ENCODE measurements at places on chromosomes 16 and 17.

GRCh38 chr16:27113341-27113841 is 46.7 kb downstream of the C16orf82 start:
- no peak for DNase-seq

DNA sequence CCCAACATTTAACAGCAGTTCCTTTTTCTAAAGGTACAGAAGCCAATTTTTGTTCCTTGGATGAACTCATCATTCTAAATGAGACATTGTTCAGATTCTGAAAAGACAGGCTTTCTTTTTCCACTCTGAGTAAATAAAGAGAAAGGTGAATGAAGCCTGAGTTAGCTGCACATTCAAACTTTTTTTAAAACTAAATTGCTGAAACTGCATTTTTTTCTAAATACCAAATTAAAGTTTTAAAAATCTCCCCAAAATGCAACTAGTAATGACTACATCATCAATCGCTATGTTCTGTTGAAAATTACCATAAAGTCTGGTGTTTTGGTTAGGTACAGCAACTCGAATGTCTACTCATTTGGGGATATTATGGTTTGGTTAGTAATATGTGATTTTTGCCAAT is 9.8 kb downstream of the SCO1 start:
- no peak for DNase-seq

DNA sequence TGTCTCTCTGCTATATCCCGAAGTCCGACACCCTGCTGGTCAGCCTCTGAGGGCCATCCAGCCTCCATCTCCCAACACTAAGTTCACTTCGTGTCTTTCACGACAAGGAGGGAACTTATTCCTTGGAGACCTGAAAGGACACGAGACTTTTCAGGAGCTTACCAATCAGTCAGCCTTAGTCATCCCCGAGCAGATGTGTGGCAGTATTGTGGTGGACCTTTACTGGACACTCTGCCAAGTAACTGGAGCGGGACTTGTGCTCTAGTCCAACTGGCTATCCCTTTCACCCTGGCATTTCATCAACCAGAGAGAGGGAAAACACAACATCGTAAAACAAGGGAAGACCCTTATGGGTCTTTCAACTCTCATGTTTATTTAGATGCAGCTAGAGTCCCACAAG is 87.1 kb downstream of the EMP2 start:
- DNase-seq, result no peak

DNA sequence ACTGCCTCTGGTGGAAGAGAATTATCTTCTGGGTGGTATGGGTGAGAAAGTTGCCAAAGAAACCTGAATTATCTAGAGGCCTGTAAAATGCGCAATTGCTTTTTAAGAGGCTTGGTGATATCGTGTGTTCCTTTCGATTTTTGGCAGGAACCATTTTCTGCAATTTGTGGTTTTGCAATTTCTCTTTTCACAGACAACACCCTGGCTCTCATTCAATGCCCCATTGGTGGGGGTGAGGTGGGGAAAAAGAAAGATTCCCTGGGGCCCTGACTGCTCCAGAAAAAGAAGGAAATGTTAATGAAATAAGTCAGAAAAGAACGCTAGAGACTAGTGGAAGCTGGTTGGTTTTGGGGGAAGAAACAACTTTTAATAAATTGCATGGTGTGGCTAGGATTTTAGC is 77.4 kb downstream of the ANKFN1 start:
- peak; percentile 62 for DNase-seq

GRCh38 chr16:12082226-12082887 is 105.8 kb downstream of the SNX29 start:
- peak; percentile 32 for DNase-seq

GRCh38 chr17:7703584-7704479 is 1.2 kb upstream of the EFNB3 start:
- no peak for DNase-seq

DNA sequence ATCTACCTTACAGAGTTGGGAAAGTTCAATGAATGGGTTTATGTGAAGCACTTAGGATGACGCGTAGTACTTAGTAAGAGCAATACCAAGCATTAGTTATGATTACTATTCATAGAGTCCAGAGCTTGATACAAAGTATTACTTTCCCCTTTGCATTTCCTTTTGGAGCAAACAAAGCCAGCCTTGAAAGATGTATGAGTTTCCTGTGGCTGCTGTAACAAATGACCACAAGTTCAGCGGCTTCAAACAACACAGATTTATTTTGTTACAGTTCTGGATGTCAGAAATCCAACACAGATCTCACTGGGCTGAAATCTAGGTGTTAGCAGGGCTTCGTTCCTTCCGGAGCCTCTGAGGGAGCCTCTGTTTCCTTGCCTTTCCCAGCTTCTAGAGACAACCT is 8.6 kb upstream of the MLYCD start:
- no peak for DNase-seq

- DNase-seq, result no peak
Measured at GRCh38 chr17:73947281-73947965, 256.1 kb upstream of the RPL38 start.

DNA sequence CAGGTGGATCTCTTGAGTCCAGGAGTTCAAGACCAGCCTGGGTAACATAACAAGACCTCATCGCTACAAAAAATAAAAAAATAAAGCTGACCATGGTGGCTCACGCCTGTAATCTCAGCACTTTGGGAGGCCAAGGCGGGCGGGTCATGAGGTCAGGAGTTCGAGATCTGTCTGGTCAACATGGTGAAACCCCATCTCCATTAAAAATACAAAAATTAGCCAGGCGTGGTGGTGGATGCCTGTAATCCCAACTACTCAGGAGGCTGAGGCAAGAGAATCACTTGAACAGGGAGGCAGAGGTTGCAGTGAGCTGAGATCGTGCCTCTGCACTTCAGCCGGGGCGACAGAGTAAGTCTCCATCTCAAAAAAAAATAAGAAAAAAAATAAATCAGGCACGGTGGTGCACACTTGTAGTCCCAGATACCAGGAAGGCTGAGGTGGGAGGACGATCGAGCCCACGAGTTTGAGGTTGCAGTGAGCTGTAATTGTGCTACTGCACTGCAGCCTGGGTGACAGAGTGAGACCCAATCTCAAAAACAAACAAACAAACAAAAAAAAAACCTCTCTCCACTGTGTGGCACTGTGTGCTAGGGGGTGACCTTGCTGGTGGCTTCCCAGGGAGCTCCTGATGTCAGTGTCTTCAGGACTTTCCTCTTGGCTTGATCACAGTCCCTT is 19.8 kb upstream of the MAPK3 start:
- no peak for DNase-seq

GRCh38 chr16:88922114-88922825 is 54.7 kb downstream of the CBFA2T3 start:
- DNase-seq, result peak; percentile 85

DNA sequence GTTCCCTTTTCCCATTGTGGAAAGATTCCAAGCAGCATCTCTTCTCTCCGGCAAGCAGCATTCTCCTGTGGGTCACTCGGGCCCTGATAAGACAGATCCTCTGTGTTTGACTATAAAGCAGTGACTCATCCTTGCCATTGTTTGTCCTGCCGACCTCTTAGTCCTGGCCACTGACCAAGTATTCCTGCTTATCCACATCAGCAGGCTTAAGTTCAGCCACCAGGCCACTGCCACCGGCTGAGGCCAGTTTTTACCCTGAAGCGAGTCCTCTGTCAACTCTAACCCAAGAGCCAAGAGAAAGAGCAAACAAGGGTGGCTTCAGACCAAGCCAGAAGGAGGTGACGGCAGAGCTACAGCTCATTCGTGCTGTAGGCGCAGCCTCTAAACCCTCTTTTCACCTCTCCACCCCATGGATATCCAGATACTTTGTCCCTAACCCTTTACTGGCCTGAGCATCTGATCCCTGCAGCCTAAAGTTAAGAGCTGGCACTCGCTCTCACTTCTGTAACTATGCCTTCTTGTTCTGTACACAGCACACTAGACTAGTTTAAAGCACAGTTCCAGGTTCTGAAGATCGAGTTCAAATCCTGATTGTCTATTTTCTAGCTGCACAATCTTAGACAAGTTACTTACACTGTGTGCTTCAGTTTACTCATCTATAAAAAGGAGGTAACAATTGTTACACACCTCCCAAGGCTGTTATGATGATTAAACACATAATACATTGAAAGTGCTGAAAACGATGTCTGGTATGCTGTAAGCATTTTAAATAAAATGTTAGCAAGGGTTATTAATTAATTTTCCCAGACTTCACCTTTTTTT is 31.0 kb downstream of the SOX9 start:
- DNase-seq, result peak; percentile 64

- DNase-seq, result no peak
Measured at GRCh38 chr17:74872313-74873036, at the start of gene FDXR. Gene FDXR (minus strand): TSS chr17:74872994. CDS start chr17:74872944, 50 bp downstream.

- no peak for DNase-seq
Measured at GRCh38 chr16:81539009-81539758, 94.6 kb downstream of the CMIP start.

GRCh38 chr16:14289692-14290340 is 218.7 kb downstream of the MRTFB start:
- DNase-seq, result no peak

DNA sequence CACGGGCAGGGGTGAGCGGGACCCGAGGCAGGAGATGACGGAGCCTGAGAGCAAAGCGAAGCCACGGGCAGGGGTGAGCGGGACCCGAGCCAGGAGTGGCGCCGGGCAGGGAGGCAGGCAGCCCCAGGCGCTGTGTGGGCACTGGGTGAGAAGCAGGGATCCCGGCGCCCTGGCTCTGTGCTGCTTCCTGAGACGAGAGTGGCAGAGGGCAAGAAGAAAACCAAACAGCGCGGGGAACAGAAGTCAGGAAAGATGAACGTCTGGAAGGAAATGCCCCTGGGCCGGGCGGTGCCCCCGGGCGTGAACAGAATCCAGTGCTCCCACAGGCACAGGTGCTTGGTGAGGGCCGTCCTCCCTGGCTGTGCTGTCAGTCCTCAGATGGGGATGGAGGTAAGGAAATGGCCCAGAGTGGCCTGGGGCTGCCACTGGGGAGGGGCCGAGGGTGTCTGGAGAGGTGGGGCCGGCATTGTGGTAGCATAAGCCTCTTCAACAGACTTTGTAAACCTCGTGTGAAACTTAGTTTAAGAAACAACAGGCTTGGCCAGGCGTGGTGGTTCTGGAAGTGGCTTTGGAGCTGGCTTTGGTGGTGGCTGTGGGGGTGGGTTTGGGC is 9.8 kb downstream of the ASPSCR1 start:
- no peak for DNase-seq

DNA sequence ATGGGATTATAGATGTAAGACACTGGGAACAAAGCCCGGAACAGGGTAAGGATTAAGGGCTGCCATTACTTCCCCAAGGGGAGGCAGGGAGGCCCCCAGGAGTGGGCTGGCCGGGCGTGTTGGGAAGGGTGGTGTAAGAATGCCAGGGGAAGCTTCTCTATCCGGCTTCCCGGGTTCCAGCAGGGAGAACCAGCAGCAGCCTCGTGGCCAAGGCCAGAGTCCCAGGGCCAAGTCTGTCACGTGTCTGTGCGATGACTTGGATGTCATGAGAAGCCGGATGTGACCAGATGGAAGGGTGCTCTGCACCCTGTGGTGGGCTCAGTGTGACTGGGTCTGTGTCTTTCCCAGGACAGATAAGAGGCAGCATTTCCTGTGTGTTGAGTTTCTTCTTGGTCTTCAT is 52.1 kb downstream of the SCNN1B start:
- DNase-seq, result peak; percentile 9

DNA sequence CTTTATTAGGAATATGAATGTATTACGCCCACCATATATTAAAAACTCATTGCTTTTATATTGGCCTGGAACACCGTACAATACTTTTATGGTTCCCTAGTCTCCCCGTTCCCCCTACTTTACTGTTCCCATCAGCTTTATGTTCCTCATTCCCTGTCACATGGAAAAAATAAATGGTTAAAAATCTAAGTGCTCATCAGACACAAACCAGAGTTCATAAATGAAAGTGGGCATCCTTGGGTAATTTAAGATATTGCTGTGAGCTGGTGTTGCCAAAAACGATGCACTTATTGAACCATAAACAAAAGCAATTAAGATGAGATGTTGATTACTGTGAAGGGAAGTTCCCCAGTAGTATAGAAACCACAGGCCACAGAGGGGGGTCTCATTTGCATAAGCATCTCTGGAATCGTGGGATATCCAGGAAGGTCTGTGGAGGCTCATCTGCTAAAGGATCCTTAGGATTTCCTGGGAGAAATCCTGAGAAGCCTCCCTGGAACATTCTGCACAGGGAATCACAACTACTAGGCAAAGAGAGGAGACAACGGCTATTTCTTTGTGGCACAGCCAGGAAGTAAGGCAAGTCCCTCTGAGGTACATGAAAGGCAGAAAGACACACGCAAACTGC is 591.4 kb upstream of the CDH11 start:
- no peak for DNase-seq

DNA sequence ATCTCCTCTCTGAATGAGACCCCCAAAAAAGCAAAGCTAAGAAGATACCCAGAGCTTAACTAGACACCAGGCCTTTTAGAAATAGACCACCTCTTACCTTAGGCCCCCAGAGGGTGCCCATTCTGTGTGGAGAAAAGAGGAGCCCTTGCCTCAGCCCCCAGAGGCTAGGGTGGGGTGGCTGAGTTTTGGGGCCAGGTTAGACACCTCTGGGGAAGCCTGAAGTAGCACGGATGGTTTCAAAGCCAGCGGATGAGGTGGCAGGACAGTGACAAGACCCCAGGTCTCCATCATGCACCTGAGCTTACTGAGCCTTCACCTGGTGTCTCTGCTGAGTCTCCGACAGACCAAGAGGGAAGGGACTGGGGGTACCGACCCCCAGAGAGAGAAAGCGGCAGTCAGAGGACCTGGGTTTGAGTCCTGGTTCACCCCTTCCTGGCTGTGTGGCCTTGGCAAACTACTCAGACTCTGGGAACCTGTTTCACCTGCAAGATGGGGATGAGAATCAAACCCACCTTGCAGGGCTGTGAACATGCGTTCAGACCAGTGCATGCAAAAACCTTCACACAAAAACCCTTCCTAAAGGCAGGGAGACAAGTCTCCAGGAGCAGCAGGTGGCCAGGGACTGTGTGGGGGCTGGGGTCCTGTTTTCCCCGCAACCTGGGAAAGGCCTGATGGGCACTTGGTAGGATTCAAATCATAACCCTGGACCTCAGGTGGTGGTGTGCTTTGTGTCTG is 7.7 kb downstream of the SCGB1C2 start:
- peak; percentile 42 for DNase-seq

GRCh38 chr17:45091778-45092425 is 30.8 kb downstream of the NMT1 start:
- no peak for DNase-seq

DNA sequence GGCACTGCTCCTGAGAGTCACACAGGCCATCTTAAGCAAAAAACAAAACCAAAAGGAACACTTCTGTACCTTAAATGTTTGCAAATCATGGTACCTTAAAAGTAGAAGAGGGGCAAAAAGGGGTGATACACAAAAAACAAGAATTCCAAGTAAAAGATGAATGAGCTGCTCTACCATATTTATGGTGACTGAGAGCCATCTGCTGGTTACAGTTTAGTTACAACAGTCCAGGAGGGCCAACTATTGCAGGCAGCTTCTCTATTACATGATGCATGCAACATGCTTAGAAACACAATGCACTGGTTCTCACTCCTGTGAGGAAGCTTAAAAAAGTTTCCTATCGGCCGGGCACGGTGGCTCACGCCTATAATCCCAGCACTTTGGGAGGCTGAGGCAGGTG is 53.5 kb downstream of the STX8 start:
- DNase-seq, result no peak

All from sciatic nerve (tissue), 2 donors.